Stimulated activated CD8-positive, alpha-beta memory T cell treated with anti-CD3 and anti-CD28 coated beads, Interleukin-7, amount 100 ng/mL, for 48 hours (primary cell): ENCODE measurements at places on chromosomes 13 and 19.

DNA sequence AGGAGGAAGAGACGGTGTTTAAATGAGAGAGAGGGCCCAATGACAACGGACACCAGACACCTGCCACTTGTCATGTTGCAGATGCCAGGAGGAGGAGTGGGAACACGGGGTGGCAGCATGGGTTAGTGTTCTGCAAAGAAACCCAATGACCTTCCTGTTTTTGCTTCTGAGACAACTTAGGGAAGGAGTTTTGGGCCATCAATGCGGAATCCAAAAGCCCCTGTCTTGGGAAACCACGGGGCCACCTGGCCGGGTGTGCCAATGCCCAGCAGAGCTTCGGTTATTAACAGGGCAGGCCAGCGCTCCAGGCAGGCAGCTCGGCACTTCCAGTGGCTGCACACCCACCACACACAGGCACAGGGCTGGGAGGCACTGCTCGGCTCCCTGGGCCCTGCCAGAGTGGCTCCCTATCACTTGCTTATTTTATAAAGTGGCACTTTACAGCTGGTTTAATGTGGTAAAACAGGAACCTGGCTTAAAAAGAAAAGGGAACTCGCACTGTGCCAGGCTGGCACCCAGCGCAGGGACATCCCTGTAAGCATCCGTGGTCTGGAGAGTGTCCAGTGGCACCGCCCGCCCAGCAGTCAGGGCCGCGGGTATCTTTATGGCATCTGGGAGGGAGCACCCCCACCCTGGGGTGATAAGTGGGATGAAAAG, 19.1 kb downstream of the ELL start:
- no peak for DNase-seq

DNA sequence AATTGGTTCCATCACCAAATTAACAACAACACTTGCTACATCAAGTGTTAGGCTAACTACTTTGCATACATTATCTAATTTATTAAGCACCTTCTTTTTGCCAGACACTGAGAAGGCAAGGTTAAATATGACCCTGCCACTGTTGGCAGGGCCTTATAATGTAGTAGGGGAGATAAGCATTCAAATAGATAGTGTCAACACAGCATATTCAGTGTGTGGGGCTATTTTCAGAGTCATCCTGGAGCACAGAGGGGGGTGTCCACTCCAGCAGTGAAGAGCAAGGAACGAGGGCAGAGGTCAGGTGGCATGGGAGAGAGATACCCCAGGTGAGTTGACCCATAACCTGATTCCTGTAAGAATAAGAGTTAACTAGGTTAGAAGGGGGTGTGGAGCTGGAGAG, 121.6 kb downstream of the COG6 start:
- DNase-seq = no peak

GRCh38 chr19:51690454-51691073, 2.6 kb upstream of the SPACA6 start:
- DNase-seq = peak; percentile 58

- DNase-seq = no peak
These were observed 48.1 kb downstream of the SCEL start for GRCh38 chr13:77583581-77583980.

GRCh38 chr19:29678484-29679106, 13.3 kb downstream of the PLEKHF1 start:
- DNase-seq = no peak

GRCh38 chr13:102472650-102473049, 70.8 kb upstream of the FGF14 start:
- no peak for DNase-seq

- DNase-seq = no peak
These were observed 393.0 kb downstream of the ITGBL1 start for GRCh38 chr13:101845245-101846020.

DNA sequence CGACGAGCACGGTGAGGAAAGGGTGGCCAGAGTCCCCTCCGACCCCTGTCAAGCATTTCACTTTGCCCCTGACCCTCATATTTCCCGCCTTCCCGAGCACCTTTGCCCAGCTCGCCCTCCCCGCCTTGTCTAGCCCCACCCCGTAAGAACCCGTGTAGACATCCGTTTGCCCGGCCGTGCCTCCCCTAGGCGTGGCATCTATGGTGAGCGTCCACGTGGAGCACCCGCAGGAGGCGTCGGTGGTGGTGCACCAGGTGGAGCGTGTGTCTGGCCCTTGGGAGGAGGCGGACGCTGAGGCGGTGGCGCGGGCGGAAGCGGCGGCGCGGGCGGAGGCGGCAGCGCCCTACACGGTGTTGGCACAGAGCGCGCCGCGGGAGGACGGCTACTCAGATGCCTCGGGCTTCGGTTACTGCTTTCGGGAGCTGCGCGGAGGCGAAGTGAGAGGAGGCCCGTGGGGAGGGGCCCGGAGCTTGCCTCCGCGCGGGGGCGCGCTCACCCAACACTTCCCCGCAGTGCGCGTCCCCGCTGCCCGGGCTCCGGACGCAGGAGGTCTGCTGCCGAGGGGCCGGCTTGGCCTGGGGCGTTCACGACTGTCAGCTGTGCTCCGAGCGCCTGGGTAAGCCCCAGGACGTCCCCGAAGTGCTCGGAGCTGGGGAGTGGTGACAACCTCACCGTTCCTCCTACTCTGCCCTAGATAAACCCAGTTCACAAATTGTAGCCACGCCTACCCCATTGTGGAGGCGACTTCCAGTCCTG, 4.2 kb downstream of the LTBP4 start:
- peak; percentile 64 for DNase-seq

GRCh38 chr13:45817833-45818232, 33.7 kb downstream of the SIAH3 start:
- DNase-seq = no peak

- DNase-seq = no peak
These were observed 40.7 kb downstream of the STARD13 start for GRCh38 chr13:33244907-33245287.

GRCh38 chr19:8592231-8593009, 15.2 kb upstream of the MYO1F start:
- peak; percentile 85 for DNase-seq

GRCh38 chr19:36058481-36059179, 3.9 kb downstream of the WDR62 start:
- no peak for DNase-seq

DNA sequence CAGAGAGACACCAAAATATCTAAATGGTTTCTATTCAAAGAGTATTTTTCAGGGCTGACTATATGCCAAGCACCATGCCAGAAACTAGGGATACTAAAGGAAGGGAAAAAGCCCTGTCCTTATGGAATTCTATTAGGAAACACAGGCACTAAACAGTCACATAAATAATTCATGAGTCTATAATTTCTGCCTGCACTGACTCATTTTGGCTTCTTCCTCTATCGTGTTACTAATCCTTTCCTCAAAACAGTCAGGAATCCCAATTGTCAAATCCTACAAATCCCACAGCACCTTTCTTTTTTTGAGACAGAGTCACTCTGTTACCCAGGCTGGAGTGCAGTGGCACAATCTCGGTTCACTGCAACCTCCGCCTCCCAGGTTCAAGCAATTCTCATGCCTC, 29.2 kb downstream of the XPO4 start:
- DNase-seq = no peak

DNA sequence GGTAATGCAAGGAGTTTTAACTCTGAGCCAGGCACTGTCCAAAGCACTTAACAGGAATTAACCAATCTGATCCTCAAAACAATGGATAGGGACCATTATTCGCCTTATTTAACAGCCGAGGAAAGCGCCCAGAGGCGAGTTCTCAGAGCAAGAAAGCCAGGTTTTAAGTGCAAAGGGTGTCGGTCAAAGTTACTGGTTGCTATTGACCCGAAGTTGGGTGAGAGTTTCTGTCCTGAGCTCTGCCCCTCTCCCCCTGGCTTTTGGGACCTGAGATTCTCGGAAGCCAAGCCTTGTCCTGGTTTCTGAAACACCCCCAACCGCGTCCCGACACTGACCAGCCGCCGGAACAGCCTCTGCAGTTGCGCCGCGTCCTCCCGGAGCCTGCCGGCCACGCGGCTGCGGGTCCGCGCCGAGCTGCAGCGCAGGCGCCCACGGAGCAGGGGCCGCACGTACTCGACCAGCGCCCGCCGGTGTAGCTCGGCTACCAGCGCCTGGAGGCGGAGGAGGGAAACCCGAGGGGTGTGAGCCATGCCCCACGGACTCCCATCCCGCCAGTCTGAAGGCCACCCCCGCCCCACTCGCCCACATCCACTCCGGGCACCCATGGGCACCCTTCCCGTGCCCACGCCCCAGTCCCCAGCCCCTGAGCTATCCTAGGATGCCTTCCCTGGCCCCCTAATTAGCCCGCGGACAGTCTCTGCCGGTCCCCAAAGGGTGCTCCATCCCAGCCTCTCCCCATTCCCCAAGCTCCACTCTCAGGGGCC, 27.8 kb downstream of the EXOC3L2 start:
- no peak for DNase-seq

- no peak for DNase-seq
These were observed at the start of gene CDC42EP5 for GRCh38 chr19:54473071-54473891. TSS of gene CDC42EP5 (minus strand) at chr19:54473296. CDS start at chr19:54465547, 7,749 bp downstream.

- DNase-seq = no peak
These were observed 116.6 kb upstream of the SPACA7 start for GRCh38 chr13:112259511-112259910.

- no peak for DNase-seq
These were observed 2.7 kb downstream of the ACTMAP start for GRCh38 chr19:40747536-40747935.

DNA sequence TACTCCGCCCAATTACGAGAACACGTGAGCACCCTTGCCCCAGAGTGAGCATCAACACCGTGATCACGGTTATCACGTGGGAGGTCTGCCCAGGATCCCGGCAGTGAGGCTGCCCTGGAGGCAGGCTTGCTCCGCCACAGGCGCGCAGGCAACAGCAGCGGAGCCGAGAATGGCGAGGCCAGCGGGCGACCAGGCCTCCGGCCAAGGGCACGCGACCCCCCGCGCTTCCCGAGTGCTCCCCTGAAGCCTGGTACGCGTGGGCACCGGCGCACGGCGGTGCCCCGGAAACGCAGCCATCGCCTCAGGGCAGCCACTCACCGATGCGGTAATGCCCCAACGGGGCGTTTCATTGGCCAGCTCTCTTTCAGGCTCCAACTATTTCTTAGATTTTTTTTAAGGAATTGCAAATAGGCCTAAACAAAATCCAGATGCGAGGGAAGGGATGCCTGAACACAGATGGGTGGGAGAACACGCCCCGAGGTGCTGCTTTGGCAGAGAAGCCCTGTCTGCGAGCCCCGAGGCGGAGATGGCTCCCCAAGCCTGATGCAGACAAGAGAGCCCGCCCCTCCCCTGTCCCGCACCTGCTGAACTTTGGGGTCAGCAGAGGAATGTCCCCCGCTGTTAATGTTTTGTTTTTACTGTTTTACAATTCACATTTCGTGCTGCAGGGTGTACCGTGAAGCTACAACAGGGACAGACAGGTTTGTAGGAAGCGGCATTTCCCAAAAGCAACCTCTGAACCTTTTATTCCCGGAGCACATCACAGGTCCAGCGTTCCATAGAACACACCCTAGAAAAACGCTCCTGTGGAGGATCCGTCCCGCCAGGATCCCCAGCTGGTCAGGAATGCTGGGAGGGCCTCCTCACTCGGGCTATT, 132.7 kb downstream of the ZDHHC20 start:
- no peak for DNase-seq

- DNase-seq = peak; percentile 25
These were observed 10.1 kb downstream of the C19orf38 start for GRCh38 chr19:10858204-10858828.

DNA sequence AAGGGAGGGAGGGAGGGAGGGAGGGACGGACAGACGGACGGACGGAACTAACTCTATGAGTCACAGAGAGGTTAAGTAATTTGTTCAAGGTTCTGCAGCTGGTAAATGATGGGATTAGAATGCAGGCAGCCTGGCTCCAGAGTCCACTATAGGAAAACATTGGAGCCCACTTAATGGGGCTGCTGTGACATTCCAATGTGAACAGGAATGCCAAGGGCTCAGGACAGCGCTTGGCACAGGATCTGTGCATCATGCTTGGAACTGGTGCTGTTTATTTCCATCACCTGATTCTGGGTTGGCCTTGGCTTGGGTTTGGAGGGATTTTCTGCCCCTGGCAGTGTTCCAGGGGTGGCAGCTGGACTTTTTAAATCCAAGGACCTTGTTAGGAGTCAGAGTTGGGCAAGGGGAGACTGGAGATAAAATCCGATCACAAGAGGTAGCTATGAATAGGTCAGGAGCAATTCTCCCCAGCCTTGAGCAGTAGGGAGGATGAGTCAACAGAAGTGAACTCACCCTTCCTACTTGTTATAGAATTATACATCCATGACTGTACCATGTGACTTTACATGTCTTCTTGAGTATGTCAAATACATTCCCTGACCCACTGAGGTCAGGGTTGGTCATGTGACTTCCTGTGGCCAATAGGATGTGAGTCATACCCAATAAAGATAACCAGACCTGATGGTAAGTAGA, 7.8 kb upstream of the HIF3A start:
- no peak for DNase-seq

DNA sequence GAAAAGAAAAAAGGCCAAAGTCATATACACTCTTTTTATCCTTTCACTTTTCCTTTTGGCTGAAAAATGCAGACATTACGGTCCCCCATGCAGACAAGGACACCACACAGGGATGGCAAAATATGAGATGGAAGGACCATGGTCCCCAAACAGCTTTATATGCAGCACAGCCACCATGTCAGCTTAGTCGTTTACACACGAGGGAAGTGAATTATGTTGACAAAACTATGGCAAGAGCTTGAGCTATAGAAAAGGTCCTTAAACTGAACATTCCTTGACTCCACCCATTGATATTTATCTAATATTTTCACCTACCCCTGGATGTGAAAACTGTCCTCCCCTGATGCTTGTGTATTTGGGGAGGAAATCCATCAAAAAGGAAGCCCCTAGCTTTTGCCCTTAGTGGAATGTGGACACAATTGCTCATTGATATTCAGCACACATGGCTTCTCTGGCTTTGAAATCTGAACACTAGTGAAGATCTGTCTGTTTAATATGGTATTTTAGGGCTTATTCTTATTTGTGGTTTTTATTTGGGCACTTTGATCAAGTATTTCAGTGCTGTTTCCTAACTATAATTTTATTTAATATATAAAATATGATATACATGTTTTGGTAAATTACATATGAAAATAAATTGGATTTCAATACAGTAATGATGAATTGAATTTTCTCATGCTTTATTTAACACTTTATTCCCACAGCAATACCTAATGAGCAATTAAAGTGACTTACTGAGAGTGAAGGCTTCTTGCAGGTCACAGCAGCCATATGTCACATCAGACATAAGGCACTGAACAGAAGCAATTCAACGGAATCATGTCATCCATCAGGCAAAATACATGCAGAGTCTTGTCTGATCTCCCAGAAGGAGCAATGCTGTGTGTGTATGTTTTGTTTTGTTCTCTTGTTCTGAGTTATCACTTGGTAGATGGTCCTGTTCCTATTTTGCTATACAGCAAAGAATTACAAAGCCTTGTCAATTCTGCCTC, 6.8 kb upstream of the GTF2F2 start:
- no peak for DNase-seq

DNA sequence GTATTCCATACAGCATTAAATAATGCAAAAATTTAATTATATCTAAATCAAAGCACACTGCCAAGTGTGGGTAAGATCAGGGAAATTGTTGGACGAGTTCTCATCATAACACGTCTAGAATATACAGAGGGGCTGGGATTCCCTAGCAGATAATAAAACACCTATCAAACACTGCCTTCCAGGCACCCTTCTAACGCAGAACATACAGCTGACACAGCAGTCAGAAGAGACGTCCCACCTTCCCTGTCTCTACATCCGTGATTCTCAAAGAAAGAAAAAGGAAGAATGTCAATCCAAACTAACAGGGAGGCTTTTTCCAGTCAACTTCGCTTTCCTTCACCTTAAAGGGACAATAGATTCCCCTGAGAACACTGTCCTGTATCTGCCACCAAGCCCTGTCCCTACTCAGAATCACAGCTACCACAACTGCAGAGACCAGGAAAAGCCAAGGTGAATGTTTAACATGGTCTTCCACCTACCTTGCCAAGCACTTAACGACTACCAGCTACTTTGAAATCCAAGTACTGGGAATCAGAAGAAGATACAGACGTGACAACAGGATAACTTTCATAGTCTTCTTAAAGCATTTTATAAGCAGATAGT, 38.5 kb downstream of the TBC1D4 start:
- DNase-seq = no peak
